ENCODE measurements at places on chromosomes 11 and 22.

- peak; percentile 30 for DNase-seq
These were observed 937 bp upstream of the C1QTNF6 start for GRCh38 chr22:37188901-37189466.

DNA sequence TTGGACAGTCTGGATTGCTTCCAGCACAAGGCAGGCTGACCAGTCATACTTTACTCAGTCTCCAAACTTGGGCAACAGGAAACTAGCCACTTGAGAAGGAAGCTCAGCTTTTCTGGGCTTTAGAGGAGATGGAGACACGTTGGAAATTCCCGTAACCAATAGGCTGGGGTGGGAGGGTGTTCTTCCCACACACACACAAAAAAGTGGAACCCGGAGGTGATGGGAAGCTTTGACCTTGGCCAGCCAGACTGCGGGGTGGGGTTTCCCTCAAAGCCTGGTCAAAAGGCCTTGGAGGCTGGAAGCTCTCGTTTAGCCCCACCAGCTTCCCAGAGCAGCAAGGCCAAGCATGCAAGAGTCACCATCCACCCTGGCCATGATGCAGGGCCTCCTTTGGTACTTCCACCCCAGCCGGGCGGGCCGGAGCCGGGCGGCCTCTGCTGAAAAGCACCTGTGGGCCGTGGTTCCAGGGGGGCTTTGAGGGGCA is 126.2 kb downstream of the BCR start:
- no peak for DNase-seq

DNA sequence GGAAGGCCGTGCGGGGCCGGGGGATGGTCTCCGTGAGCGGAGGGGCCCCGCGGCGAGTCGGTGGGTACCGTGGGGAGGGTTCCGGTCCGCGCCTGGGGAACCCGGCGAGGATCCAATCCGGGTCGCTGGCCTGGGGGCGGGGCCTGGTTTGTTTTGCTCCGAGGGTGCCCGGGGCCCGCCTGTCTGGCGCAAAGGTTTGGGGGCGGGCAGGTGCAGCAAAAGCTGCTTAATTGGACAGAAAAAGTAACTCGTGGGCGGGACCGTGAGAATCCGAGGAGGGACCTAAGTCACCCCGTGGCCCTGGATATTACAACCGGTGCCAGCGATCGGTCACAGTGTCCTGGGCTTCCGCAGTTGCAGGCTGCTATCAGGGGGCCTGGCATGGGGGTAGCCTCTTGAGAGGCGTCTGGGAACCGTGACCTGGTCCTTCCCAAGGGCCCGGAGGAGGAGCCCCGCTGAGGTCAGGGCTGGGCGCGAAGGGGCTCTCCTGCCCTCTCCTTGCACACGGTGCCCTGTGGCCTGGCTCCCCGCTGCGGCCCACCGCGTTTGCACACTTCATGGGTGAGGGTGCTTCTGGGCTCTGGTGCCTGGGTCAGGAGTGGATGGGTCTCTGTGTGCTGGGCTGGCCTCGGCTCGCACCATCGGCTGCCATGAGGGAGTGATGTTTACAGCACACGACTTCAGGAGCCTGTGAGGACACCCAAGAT is 1.4 kb downstream of the PNPLA2 start:
- peak; percentile 96 for DNase-seq

DNA sequence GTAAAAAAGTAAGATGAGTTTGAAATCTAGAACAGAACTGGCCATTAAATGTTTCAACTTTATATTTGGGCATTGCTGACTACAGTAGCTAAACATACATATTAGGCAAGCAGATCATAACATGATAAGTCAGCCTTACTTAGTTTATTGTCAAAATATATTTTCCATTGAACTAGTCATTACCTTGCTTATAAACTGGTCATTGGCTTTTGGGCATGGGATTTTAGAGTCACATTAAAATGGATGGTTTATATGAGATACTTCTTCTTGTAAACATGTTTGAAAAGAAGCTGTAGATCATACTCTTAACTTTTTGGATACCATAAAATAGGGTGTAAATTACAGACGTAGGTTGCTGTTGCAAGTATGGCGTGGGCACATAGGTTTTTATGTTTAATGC is 2.7 kb downstream of the HIPK3 start:
- no peak for DNase-seq

DNA sequence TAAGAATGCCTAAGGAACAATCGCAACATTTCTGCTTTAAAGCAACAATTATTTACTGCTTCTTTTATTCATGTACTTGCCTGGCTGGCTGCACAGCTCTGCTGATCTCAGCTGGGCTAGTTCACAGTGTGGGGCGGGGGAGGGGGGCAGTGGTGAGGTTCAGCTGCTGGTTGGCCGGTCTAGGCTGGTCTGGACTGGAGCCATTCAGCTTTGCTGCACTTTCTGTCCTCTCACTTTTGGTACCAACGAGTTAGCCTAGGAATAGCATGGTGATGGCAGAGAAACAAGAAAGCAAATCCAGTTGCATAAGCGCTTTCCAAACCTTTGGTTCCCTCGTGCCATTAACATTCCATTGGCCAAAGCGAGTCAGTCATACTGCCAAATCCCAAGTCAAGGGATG is 16.0 kb upstream of the MIF start:
- DNase-seq: no peak

DNA sequence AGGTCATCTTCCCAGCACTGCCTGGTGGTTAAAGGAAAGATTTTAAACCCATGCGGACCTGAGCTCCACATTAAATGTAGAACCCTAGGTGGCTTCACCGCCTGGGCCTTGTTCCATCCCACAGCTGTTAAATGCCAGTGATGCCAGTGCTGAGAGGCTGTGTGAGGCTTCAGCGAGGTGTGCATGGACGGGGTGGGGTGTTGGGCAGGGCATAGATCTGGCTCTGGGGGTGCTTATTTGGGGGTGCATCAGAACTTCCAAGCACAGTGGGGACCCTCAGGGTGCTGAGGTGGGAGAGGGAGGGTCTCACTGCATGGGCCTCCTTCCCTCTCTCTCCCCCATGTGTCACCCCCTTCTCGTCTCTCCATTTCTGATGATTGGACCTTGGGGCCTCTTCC is 90.1 kb upstream of the B3GAT1 start:
- no peak for DNase-seq

GRCh38 chr11:100930185-100930778 is 199.3 kb downstream of the PGR start:
- DNase-seq: peak; percentile 2

GRCh38 chr11:103662880-103663279 is 373.6 kb upstream of the DDI1 start:
- DNase-seq: peak; percentile 4

DNA sequence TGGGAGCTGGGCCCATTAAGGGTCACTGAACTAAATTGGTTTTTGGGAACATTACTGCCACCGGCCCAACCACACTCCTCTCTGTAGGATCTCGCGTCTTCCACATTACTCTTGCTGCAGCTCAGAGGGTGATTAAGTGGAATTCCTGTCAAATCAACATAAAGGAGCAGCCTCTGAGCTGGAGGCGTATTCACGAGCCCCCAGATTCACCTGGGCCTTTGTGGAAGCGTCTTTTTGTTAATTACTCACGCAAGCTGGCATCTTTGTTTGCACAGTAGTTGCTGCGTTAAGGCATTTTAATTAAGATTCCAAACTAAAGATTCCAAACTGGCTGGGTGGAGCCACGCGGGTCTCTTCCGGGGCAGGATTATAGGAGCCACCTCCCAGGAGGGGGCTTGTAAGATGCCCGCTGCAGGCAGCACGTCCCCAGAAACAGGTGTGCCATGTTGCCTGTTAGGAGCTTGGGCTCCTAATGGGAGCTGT is 21.5 kb upstream of the RFPL3 start:
- DNase-seq: no peak

DNA sequence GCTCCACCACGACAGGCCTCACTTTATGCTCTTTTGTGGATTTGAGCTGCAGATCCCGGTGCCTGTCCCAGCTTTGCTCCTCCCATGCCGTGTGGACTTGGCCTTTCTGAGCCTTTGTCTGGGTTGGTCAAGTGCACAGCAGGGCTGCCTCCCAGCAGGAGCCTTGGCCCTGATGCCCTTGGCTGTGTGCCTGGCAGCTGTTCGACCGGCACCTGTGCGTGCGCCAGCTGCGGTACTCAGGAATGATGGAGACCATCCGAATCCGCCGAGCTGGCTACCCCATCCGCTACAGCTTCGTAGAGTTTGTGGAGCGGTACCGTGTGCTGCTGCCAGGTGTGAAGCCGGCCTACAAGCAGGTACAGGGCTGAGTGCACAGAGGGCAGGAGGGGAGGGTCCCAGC is 46.5 kb downstream of the MYO7A start:
- no peak for DNase-seq

DNA sequence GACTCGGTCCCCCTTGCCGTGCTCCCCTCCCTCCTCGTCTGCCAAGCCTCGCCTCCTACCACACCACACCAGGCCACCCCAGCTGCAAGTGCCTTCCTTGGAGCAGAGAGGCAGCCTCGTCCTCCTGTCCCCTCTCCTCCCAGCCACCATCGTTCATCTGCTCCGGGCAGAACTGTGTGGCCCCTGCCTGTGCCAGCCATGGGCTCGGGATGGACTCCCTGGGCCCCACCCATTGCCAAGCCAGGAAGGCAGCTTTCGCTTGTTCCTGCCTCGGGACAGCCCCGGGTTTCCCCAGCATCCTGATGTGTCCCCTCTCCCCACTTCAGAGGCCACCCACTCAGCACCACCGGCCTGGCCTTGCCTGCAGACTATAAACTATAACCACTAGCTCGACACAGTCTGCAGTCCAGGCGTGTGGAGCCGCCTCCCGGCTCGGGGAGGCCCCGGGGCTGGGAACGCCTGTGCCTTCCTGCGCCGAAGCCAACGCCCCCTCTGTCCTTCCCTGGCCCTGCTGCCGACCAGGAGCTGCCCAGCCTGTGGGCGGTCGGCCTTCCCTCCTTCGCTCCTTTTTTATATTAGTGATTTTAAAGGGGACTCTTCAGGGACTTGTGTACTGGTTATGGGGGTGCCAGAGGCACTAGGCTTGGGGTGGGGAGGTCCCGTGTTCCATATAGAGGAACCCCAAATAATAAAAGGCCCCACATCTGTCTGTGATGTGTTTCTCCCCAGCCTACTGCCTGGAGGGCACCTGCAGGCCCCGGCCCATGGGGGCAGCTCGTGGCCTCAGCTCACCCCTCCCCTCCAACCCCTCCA is 29.8 kb downstream of the CAPN1 start:
- DNase-seq: no peak

- no peak for DNase-seq
These were observed at the start of gene OR5M3 for GRCh38 chr11:56473252-56473651. OR5M3 (minus strand) TSS chr11:56473352; CDS start chr11:56470497, 2,855 bp downstream.

DNA sequence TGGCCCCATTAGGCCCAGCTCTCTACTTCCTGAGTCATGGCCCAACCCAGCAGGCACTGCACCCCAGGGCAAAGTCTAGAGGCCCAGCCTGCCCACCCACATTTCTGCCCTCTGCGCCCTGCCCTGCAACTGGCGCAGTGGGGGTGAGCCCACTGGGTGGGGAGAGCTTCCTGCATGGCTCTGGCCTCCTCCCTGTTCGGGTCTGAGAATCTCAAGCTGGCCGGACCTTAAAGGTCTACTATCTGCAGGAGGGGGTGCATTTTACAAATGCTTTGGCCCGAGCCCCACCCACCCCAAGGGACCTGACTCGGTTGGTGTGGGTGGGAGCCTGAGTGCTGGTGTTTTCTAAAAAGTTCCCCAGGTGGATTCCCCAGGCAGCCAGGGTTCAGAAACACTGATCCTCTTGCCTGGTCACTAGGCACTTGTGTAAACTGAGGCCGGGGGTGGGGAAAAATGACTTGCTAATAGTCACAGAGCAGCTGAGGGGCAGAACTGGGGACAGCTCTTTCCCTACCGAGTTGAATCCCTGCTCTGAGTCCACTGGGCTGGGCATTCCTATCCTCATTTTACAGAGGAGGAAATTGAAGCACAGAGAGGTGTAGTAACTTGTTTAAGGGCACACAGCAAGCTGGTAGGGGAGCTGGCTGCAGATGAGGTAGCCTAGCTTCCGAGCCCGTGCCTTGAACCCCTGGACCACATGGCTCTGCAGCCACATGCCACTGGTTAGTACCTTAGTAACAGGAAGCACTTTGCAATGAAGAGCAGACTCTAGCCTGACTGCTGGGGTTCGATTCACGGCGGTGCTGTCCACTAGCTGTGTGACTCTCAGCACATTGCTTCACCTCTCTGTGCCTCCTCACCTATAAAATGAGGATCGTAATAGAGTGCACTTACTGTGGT is 36.3 kb downstream of the CD82 start:
- DNase-seq: no peak

DNA sequence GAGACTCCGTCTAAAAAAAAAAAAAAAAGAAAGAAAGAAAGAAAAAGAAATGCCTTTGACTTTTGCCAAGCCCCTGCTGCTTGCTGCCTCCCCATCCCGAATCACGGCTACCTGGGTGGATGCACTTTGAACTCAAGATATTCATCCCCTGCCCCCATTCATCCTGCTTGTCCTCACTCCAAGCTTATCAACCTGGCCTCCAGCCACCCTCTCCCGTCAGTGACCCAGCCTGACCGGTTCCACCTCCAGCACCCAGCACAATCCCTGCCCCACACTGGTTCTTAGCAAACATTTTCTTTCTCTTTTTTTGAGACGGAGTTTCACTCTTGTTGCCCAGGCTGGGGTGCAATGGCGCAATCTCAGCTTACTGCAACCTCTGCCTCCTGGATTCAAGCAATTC is 44.4 kb downstream of the CYTH4 start:
- DNase-seq: no peak

GRCh38 chr11:12936200-12936599 is 72.9 kb upstream of the RASSF10 start:
- DNase-seq: no peak

DNA sequence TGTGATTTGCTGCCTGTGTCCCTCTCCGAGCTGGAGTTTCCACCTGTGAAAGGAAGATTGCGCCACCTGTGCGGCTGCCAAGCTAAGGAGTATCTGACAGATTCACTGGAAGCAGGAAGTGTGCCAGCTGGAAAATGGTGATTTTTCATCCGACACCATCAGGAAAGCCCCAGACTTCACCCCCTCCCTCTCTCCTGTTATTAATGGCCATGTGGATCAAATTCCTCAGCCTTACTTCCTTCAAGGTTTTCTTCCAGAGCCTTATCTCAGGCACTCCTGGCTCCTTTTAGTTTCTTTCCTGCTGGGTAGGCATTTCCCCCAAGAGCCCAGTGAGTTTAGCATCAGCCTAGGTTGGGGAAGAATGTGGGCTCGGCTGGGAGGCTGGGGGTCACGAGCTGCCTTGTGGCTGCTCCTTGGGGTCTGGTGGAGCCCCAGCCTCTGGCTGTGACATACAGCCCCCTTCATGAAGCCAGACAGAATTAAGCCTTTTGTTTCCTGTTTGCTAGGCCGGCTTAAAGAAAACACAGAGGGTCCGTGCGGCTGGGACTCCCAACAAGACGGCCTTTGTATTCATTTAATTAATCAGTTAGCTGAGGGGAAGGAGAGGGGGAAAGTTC is 37.1 kb downstream of the PKNOX2 start:
- DNase-seq: no peak
